Activated CD8-positive, alpha-beta memory T cell treated with anti-CD3 and anti-CD28 coated beads for 4 hours (primary cell): ENCODE measurements at places on chromosomes 1 and 21.

DNA sequence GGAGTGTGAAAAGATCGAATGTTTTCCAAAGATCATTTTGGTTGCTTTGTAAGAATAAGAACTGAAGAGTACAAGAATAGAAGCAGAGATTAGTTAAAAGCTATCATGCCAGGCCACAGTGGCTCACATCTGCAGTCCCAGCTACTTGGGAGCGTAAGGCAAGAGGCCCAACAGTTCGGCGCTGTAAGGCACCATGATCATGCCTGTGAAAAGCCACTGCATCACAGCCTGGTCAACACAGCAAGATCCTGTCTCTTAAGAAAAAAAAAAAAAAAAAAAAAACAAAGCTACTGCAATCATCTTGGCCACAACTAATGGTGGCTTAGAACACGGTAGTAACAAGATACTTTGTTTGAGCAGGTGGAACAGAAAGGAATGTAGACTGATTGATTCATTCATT lies 116.2 kb downstream of the EIF4G3 start:
- DNase-seq = no peak

DNA sequence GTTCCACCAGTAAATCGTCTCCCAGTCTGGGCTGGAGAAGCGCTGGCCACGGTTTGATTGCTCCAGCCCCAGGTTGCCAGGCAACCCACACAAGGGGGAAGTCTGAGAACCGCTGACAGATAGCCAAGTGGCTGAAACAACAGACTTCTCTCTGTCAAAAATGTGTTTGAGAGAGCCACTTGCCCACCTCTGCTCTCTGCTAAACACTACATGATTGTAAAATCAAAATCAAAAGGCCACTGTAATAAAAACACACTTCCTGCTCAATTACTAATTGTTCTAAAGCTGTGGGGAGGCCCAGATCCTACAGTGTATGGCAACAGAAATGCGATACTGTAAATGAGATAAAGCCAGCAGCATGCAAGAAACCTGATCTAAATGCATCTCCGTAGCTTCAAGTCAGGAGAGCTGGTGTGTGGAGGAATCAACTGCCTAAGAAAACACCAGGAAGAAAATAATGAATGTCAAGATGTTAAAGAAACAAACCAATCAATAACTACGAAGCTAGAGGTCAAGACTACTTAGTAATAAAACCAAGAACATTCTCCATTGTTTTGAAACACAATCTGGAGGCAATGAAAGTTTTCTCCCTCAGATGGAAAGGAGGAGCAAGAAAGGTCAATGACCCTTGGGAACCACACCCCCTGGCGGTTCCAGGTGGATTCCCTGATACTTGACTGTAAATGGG lies 121.2 kb downstream of the SLC45A1 start:
- DNase-seq = no peak

- DNase-seq = no peak
These were observed 6.5 kb downstream of the SLAMF7 start for GRCh38 chr1:160745551-160745950.

GRCh38 chr1:38680801-38681510 lies 178.6 kb downstream of the RRAGC start:
- DNase-seq = no peak

GRCh38 chr1:150875197-150876118 lies 941 bp downstream of the ARNT start:
- DNase-seq = no peak

DNA sequence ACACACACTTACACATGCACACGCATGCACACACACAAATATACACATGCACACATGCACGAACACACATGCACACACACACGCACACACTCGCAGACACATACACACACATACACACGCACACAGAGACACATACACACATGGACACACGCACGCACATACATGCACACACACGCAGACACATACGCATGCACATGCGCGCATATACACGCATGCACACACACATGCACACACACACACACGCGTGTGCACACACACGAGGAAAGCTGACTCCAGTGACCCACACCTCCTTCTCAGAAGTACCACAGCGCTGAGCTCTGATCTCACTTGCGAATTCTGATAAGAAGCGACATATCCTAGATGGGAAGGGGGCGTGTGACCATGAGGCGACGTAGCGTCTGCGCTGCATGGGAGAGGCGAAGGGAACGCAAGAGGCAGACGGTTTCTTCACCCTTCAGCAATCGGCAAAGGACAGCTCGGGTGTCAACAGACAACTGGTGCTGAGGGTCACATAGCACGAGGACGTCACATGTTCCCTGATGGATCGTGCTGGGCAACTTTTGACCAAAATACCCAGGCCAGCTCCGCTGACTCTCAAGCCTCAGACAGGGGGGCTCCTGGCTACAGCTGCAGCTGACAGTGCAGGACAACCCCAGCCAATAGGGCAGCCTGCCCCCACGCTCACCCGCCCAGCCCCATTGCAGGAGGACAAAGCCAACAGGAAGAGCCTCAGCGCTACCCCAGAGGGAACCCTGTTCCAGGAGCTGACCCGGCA lies 16.0 kb upstream of the PDE9A start:
- no peak for DNase-seq

DNA sequence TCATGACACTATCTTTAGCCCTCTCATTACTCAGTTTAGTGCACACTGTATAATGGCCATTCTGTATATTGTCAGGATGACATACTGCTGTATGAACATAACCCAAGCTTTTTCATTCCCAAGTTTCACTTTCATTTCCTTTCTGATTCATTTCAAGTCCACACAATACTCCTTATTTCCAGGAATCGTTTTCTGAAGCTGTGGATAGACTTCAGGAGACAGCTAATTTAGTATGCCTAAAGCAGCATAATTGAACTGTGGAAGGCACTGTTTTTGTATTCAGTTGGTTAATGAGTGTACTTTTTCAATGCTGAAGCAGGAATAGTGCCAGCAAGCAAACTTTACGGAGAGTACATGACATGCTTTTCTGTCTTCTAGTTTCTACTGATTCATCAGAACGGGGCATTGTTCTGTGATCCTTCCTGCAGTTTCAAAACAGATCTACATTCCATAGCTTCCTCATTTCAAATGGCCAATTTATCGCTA lies 578.5 kb upstream of the ZP4 start:
- DNase-seq = no peak

DNA sequence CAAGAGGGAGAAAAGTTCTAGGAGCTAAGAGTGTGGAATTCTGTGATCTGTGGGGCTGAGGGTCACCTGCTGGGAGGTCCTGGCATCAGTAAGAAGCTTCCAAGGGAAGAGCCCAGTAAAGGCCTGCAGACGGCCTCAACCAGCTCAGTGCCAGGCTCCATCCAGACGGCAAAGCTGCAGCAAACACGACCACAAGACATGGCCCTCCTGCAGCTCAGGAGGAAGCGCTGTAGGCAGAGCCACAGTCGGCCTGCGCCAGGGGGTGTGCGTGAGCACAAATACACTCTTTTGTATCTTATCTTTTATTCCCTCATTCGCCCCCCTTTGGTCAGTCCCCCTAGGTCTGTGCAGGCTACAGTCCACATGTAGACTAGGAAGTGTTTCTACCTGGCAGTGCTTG lies 13.4 kb downstream of the C1orf174 start:
- no peak for DNase-seq

- no peak for DNase-seq
These were observed 104.7 kb downstream of the HLCS start for GRCh38 chr21:36861595-36862323.

DNA sequence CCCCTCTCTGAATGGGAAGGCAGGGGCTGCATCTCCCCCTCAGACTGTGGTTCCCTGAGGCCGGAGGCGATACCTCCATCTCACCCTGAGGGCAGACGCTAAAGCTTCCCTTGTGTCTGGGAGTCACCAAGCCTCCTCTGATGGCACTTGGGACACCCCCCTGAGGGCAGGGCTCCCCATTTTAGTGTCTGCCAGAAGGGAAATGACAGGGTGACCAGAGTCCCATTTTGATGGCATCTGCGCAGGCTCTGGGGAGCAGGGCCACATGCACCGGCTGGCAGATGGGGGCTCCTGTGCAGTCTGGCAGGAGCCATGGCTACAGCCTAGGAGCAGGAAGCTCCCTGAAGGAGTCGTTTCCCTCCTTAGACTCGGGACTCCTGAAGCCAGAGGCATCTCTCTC lies 1.7 kb downstream of the S100A2 start:
- DNase-seq = no peak

- DNase-seq = no peak
These were observed 37.8 kb downstream of the ELK4 start for GRCh38 chr1:205593967-205594366.

DNA sequence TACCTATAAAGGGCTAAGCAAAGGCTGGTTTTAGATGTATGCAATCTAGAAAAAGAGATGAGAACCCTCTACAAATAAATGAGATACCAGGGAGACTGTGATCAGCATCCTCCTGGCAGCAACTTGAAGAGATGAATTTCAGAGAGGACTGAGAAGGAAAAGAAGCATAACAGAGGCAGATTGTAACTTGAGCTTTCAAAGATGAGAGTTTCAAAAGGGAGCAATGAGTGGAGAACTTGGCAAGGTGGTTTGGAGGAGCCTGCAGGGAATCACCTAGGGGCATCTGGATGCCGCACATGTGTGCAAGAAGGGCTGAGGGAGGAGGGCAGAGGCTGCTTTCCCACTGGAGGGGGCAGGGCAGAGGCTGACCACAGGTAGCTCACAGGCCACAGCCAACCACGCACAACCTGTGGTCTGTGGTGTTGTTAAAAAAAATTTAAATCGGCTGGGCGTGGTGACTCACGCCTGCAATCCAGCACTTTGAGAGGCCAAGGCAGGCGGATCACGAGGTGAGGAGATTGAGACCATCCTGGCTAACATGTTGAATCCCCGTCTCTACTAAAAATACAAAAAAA lies 50.2 kb downstream of the PCNX2 start:
- no peak for DNase-seq

DNA sequence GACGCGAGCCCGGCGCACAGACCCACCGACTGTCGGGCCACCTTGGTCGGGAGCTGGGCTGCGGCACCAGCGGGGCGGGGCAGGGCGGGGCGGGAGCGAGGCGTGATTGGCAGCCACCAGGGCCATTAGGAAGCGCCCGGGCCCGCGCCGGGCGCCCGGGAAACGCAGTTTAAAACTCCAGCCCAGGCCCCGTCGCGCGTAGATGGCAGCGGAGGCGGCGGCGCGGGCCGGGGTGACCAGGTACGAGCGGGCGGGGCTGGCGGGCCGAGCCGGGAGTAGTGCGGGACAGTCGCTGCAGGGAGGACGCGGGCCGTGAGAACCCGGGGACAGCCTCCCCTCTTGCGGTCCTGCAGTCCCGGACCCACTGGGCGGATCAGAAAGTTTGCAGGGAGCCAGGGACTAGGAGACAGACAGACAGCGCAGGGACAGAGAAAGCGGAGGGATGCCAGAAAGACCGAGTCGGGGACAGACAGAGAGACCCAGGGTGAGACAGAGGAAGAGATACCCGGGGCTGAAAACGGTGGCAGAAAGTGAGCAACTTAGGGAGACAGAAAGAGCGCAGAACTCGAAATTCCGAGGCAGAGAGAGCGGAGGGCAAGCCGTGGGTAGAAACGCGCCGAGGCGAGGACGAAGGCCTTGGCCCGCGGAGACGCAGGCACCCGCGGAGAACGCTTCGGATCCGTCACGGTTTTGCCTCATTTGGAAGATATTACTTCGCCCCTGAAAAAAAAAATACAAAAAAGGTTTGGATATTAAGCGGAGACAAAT lies at the start of gene DMBX1:
Gene DMBX1, plus strand, starts transcription at position 199 of the 768 bp plus-strand sequence. CDS start 17,175 bp downstream, outside the sequence.
- no peak for DNase-seq

- DNase-seq = no peak
These were observed 37.2 kb upstream of the NPL start for GRCh38 chr1:182752077-182752988.

- DNase-seq = no peak
These were observed 27.1 kb downstream of the STK40 start for GRCh38 chr1:36358514-36359084.

DNA sequence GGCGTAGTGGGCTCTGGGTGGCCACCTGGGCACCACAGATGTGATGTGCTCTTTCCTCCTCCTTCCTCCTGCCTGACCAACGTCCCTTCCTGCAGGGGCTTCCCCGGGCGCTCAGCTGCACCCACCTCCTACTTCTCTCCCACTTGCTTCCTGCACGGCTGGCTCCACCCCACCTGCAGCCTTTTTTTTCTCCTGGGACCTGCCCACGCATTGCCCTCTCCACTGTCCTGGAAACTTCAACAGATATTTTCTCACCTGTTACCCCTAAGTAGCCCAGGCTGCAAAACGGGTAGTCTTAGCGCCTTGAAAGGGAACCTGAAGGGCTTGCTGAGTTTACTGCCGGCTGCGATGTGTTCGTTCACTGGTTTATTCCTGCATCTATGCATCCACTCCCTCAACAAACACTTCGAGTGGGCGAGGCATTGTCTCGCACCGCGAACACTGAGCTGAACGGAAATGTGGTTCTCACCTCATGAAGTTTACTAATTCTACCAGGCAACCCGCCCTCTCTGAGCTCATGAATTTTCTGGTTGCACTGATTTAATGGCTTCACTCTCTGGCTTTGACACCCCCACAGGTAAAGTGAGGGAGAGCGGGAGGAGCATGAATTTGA lies 23.6 kb downstream of the ZBTB18 start:
- DNase-seq = peak; percentile 48
